ENCODE measurements at places on chromosomes 11 and 22.

DNA sequence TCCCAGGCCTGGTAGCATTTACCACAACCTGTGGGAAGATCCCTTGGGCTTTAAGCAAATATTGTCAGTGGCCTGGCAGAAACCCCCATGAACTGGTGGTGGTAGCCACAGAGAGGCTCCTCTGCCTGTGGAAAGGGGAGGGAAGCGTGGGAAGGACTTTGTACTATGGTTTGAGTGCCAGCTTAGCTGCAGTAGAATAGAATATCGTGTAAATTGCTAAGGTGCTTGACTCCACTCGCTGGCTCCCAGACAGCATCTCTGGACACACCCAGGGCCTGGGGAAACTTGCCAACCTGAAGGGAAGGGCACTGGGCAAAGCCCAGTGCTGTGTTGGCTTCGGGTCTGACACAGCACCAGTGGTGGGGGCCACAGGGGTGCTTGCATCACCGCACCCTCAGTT is 52.6 kb downstream of the XRRA1 start:
- DNase-seq, result no peak

DNA sequence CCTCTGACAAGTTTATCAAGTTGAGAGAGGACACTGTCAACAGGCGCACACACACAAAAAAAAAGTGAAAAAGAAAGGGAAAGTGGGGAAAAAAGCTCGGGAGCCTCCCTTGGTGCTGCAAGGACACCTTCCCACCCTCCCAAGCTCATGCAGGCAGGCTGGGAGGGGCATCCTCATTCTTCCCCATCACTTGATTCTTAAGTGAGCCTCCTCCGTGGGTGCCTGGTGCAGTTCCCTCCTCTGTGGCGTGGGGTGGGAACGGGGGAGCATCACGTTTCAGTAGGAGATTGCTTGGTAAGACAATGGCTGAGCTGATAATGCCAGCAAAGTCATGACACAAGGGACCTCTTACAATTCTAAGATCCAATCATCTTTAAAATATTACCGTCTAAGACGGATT is 108.8 kb downstream of the NXPE2 start:
- DNase-seq, result no peak

GRCh38 chr11:124877631-124877909 is 12.3 kb downstream of the ROBO3 start:
- no peak for DNase-seq

- peak; percentile 33 for DNase-seq
Measured at GRCh38 chr11:60951904-60952741, at the start of gene SLC15A3. SLC15A3 (minus strand) TSS chr11:60952176; CDS start chr11:60951551, 625 bp downstream.

GRCh38 chr11:36249246-36249645 is 40.0 kb downstream of the COMMD9 start:
- DNase-seq, result no peak

DNA sequence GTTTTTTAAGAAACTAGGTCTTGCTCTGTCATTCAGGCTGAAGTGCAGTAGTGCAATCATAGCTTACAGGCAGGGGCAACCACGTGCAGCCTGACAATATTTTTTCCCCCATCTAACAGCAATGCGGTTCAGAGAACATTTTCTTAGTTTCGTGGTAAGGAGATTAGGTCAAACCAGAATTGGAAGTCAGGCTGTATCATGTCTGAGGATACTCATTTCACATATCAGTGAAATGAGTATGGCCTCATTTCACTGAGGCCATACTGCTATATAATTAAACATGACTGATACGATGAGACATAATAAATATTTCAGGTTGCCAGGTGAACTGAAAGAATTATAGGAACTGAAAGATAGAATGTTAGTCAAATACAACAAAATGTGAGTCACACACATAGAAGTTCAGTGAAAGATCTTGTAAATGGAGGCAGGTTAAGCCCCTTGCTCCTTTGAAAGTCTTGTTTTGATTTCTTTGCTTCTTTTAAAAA is 32.5 kb upstream of the IZUMO1R start:
- no peak for DNase-seq

DNA sequence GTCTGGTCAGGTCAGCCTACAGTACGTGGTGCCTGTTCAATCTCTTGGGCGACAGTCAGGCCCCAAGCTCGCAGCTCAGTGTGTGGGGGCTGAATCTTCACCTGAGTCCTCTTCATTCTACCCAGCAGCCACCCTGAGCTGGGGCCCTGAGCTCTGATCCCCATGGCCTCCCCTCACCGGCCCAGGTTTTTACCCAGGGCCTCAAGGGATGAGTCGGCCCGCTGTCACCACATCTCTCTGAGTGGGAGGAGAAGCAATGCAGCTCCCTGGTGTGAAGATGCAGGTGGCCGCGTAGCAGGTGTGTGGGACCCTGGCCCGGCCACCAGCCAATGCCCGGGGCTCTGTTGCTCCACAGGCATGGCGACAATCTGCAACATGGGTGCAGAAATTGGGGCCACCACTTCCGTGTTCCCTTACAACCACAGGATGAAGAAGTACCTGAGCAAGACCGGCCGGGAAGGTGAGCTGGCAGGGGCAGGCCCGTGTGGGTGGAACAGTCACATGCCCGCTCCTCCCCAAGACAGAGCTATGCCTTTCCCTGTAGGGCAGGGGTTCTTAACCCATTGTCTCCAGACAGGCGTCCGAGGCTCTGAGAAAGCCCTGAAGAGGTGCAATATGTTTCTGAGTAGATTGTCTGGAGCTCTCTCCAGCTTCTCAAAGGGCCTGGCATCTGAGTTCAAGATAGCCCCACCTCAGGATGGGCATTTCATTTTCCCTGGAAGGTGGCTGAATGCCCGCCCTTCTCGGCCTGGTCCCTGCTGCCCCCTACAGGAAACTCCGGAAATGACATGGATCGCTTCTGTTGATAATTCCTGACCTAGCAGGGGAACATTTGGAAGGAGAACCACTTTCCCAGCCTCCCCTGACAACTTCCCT is 26.9 kb downstream of the POLR3H start:
- DNase-seq, result peak; percentile 39

DNA sequence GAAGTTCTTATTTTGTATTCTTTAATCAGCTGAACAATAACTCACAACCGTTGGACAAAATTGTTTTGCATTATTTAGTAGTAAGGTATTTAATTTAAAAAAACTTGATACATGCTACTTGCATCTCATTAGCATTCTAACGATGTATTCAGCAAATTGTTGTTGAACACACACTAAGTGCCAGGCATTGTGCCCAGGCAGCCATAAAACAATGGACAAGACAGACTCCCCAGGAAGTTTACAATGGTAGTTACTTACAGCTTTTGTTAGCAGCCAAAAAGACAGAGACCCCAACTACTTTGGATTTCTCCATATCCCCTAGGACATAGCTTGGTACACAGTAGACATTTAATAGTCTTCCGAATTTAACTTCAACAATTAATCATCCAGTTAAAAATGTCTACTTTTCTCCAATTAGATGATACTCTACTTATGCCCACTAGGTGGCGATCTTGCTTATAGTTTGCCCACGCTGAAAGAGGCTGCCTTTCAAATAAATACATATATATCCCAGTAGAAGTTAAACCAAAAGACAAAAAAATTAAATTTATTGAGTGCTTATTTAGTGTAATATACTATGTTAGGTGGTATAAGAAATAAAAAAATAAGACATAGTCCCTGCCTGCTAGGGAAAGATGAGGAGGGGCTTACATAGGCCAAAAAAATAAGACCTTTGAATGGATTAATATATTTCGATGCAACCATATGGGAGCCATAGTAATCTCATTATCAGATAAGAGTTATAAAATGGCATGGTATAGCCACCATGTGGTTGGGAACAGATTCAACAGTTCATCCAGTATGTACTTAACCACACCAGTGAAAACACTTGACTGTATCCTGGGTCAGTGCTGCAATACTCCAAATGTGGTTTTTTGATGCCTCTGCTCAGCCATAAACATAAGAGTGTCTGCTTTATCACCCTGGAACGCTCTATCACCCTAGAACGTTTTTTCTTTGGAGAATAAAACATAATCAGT is 2.0 kb upstream of the FJX1 start:
- DNase-seq, result no peak

DNA sequence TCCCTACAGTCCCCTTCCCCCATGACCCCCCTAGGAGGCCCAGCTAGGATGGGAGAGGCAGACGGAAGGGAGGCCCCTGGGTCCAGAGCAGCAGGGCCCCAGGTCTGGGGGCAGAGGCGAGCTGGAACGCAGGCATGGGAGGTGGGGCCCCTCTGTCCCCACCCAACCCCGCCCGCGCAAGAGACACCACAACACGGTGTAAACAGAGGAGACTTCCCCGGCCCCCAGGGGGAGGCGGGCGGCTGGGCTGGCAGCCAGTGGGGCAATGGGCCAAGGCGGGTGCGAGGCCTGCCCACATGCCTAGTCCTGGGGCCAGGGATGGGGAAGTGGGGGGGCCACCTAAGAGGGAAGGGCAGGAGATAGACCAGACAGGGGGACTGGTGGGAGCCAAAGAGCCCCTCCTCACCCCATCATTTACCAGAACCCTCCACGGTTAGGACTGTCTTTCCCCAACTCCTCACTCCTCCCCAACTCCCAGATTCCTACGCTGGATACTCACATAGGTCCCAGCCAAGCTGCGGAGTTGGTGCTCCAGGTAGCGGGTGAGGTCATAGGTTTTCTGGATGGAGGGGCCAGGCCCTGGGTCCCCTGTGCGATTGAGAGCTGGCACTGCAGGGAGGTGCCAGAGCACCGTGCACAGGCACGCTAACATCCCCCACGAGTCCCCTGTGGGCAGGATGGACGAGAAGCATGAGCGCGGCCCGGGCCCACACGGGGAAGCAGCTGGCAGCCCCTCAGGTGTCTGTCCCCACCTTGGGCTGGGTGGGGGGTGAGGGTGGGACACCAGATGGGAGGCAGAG is 6.2 kb downstream of the CLCF1 start:
- no peak for DNase-seq

DNA sequence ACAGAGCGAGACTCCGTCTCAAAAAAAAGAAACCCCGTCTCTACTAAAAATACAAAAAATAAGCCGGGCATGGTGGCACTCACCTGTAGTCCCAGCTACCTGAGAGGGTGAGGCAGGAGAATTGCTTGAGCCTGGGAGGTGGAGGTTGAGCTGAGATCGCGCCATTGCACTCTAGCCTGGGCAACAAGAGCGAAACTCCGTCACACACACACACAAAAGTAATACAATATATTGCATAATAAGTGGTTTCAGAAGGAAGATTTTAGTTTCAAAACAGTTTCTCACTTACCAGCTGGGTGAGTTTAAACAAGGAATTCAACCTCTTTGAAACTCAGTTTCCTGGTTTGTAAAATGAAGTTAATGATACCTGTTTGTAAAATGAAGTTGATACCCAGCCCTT is 32.7 kb upstream of the HTR3A start:
- no peak for DNase-seq

- no peak for DNase-seq
Measured at GRCh38 chr11:47208628-47209027, 6.1 kb upstream of the DDB2 start.

GRCh38 chr22:24289114-24289513 is 18.5 kb downstream of the SPECC1L start:
- no peak for DNase-seq

DNA sequence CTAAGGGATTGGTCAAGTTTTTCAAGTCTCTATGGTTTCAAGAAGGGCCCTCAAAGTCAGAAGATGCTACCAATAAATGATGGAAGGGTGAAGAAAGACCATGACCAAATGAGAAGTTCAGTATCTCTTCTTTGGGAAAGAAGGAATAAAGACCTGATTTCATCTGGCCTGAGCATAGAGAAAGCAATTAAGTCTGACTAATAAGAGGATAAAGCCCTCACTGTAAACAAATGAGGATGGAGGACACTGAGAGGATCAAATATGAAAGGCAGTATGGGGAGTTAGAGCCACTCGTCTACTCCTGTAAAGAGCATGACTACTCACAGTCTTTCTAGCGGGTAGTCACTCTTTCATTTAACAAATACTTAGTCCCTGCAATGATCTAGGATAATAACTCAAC is 44.6 kb downstream of the FAM168A start:
- no peak for DNase-seq

- no peak for DNase-seq
Measured at GRCh38 chr11:58060939-58061672, 30.4 kb downstream of the OR6Q1 start.

DNA sequence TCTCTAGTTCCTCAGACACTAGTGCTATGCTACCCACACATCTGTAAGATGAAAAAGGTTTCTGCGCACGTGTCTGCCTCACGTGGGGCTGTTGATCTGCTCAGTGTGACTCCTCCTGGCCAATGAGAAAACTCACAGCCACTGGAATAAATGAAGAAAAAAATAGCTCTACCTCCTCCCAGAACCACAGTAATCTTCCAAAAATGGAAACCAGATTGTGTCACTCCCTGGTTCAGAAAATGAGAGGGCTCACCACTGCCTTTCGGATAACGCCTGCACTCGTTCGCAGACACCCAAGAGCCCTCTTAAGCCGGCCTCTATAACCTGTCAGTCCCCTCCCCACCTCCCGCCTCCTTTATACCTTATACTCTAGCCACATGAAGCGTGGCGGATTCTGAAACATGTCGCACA is 5.1 kb downstream of the APBB1 start:
- DNase-seq, result no peak

DNA sequence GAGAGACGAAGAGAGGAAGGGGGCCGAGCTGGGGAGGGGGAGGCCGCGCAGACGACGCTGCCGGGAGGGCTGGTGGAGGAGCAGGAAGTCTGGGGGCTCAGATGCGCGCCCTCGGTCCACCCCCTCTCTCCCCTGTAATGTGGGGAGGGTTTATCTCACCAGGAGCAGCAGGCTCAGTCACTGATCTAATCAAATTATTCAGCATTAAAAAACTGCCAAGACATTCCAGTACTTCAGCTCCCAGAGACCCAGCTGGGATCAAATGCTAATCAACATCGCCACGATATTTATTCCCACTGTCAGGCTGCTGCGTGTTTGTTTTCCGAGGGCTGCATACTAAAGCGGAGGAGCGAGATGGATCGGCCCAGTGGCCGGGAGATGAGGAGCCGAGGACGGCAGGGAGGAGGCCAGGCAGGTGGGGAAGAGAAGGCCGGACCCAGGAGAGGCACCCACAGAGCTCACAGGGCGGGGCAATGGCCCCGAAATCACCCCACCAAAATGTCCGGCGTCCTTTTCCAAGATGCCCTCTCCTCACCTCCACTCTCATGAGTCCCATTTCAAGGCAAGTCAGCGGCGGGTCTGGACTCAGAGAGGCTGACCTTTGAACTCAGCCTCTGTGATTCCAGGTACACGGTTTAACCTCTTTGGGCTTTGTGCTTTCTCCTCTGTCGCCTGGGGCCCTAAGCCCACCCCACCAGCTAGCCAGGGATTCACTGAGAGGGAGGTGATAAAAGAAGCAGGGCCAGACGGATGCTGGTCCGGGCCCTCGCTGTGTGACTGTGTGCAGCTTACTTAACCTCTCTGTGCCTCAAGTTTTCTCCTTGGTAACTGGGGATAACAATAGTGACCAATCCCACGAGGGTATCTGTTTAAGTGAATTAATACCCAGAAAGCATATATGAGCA is 502.1 kb downstream of the MN1 start:
- no peak for DNase-seq

DNA sequence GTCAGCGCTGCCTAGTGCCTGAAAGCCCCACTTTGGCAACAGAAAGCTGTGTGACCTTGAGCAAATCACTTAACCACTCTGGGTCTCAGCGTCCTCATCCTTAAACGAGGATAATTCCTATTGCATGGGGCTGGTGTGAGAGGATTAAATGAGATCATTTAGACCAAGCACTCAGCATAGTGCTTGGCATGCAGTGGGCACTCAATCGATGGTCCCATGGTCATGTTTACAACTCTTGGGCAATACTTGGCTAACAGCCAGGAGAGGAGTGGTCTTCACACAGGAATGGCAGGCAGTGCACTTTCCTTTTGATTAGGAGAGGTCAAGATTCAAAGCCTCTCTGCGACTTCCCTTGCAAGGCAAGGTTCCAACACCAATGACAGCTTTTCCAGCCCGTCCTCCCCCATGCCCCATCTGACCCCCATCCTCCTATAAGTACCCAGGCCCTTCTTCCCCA is 14.1 kb downstream of the TNKS1BP1 start:
- no peak for DNase-seq

- no peak for DNase-seq
Measured at GRCh38 chr22:48104766-48105165, 1342.3 kb downstream of the TBC1D22A start.
